SK-N-SH treated with all-trans-retinoic acid at 6 μM for 48 hours (cell line): ENCODE measurements at places on chromosomes 5 and 9.

GRCh38 chr5:165108809-165109208, 1603.4 kb downstream of the MAT2B start:
- ATAC-seq, result no peak

- ATAC-seq, result no peak
These were observed 17.0 kb downstream of the BTNL8 start for GRCh38 chr5:180915924-180916323.

GRCh38 chr5:93921001-93921400, 179.6 kb upstream of the POU5F2 start:
- no peak for ATAC-seq

GRCh38 chr5:82938901-82939725, 138.1 kb downstream of the TMEM167A start:
- ATAC-seq, result no peak

DNA sequence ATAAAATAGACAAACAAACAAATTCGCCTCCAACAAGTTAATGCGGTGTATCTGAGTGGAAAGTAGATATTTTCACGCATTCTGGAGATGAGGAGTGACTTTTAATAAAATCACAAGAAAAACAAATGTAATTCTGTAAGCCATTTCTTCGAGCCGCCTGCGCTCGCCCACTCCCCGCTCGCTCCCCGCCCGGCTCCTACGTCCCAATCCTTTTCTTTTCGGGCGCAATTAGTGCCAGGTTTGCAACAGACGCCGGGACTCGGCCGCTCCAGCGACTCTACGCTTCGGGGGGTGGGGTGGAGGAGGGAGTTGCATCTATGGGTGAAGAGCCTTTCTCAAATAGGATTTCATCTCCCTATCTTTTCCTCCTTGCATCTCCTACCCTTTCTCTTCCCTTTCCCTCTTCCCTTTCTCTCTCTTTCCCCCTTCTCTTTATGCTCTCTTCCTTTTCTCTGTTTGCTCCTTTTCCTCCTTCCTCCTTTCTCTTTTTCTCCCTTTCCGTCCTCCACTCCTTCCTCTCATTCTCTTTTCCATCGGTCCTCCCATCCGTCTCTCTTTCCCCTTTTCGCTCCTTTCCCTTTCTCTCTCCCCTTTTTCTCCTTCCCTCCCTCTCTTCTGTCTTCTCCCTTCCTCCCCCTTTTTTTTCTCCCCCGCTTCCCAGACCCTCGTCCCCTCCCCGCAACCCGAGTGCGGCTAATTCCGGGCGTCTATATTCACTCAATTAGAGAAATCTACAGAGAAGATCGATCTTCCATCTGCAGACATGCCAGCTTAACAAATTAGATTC, 6.1 kb upstream of the OTP start:
- ATAC-seq, result no peak

DNA sequence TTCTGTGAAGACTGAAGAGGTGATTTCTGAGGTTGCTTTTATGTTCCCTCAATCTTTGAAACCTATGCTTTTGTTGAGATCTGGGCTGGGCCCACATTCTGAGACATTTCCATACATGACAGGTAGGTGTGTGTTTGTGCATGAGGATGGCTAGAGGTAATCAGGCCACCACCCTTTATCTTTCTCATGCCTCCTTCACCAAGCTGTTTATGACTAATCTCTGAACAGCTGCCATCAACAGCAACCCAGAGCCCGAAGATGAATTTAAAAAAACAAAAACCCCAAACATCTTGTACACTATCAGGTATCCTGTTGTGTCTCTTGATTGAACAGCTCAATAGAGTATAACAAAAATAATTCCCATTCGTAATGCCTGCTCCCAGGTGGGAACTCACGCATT, 12.6 kb upstream of the C5orf46 start:
- ATAC-seq, result no peak

GRCh38 chr5:134769206-134769605, 10.6 kb downstream of the DDX46 start:
- no peak for ATAC-seq

DNA sequence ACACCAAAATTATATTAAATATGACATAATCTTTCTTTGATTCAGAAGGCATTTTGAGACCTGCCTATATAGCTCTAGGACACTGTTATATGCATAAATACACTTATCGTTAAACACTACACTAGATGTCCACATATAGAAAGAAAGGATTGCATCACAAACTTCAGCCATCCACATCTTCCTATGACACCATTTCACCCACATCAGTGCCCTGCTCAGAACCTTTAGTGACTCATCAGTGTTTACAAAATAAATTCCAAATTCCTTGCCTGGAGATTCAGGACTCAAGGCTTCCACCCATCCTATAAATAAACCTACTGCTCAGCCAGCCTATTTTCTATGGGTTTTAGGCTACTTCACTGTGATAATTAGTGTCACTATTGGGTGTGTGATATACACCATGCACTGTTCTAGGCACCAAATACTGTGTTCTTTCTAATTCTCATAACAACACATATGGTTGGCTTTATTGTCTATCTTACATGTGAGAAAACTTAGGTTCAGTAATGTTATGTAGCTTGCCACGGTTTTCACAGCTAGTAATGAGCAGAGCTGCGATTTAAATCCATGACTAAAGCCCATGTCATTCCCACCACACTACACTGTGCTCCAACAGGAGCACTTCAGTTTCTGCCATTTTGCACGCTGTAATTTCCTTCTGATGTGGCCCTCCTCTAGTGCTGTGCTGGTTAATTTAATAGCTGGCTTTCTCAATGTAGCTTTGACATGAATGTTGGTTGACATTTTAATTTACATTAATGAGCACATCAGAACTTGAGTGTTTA, 103.3 kb downstream of the SREK1 start:
- peak; percentile 47; the same call in 2 of the 3 replicates for ATAC-seq
